Breast epithelium (tissue), 4 donors: ENCODE measurements at places on chromosomes 16 and 17. TPM values are rescaled to one million over a fixed set of nuclear protein-coding genes. Genes with fewer than 3 reads are reported as not detected.

- H3K27me3 ChIP-seq, result no peaks in the 10 kb centered on the region
- no peaks in the 10 kb centered on the region for H3K36me3 ChIP-seq
- H3K4me3 ChIP-seq, result no peak overlapping the region
- no peak for DNase-seq
- no peaks in the 10 kb centered on the region for H3K4me1 ChIP-seq
- no peak overlapping the region for H3K27ac ChIP-seq
Measured at GRCh38 chr17:72671016-72671415, 421.5 kb downstream of the SLC39A11 start.

GRCh38 chr16:5865236-5865635, 767.6 kb upstream of the EEF2KMT start:
- no peaks in the 10 kb centered on the region for H3K27me3 ChIP-seq
- H3K4me3 ChIP-seq, result no peak overlapping the region
- no peak for DNase-seq
- no peaks in the 10 kb centered on the region for H3K36me3 ChIP-seq
- no peaks in the 10 kb centered on the region for H3K4me1 ChIP-seq

DNA sequence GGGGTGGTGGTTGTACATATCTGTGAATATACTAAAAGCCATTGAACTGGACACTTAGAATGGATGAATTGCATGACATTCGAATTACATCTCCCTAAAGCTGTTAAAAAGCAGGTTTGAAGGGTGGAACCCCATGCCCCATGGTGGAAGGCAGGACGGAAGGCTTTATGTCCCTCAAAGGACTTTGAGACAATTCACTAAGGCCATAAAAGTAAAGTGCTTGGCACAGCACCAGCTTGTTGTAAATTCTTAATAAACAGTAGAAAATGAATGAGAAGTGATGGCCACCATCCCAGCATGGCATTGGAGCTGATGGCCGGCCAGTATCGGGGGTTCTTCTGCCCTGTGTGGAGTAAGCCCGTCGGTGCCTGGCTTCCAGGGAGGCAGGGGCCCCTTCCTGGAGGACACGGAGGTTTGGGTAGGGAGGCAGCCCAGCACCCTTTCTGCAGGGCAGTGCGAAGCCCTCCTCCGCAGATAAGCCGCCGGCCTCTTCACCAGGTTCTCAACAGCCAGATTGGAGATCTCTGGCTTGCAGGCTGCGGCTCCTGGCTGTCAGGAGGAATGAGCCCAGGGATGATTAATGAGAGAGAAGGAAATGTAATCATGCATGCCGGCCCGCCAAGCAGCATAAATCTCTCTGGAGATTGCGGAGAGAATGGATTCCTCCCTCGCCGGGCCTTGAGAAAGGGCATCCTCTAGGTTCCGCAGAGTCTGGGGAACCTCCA, 346.9 kb downstream of the FOXL1 start:
- DNase-seq, result no peak
- peaks cover 5% of the 10 kb centered on the region for H3K4me1 ChIP-seq
- H3K27ac ChIP-seq, result no peak overlapping the region
- H3K27me3 ChIP-seq, result peaks cover 23% of the 10 kb centered on the region
- no peak overlapping the region for H3K4me3 ChIP-seq

DNA sequence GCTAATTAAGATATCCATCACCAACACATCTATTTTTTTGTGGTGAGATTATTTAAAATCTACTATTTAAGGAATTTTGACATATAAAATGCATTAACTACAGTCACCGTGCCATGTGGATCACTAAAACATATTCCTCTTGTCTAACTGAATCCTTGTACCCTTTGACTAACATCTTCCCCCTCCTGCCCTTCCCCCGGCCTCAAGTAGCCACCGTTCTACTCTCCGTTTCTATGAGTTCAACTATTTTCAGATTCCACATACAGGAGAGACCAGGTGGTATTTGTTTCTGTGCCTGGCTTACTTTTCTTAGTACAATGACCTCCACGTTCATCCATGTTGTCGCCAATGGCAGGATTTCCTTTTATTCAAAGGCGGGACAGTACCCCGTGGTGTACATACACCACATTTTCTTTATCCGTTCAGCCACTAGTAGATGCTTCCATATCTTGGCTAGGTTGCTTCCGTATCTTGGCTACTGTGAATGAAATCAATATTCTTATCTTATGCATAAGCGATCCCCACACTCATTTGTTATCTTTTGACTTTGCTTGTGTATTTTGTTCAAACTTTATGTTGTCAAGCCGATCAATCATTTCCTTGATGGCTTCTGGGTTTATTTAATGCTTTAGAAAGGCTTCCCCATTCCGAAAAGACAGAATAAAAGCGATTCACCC, 134.7 kb downstream of the KCNJ12 start:
- peak overlapping the region; percentile 57 for H3K4me3 ChIP-seq
- DNase-seq, result no peak
- no peaks in the 10 kb centered on the region for H3K4me1 ChIP-seq
- no peak overlapping the region for H3K27ac ChIP-seq

The ITGB3 gene
- total RNA-seq, result 14.6 TPM

- no peak overlapping the region for H3K27ac ChIP-seq
- no peak for DNase-seq
Measured at GRCh38 chr16:49724774-49725173, 131.1 kb downstream of the ZNF423 start.

DNA sequence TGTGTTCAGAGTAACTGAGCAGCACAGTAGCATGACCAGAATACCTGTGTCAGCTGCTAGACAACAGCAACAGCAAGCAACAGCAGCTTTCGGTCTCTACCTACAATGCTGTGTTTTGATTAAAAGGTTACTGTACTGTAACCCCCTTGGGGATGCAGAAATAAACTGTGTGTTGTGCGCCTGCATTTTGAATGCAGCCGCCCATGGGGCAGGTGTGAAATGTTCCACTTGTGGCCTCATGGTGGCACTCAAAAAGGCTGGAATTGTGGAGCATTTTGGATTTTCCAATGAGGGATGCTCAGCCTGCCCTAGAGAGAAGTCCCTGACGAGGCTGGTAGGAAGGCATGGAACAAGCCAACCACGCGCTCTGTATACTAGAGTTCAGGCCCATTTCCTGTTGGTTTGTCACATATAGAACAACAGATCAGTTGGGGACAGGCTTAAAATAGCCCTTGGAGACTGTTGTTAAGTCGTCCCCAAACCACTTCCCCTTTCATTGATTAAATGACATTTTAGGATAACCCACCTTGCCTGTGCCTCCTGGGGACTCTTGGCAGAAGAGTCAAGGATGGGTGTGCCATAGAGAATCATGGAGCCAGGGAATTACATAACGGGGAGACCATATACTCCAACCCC, 27.1 kb downstream of the SCPEP1 start:
- H3K27ac ChIP-seq, result no peak overlapping the region
- no peaks in the 10 kb centered on the region for H3K27me3 ChIP-seq
- H3K4me1 ChIP-seq, result no peaks in the 10 kb centered on the region
- no peaks in the 10 kb centered on the region for H3K36me3 ChIP-seq

The GCGR gene
- total RNA-seq, result not detected

GRCh38 chr17:5585836-5586521, 1.7 kb upstream of the NLRP1 start:
- H3K4me3 ChIP-seq, result no peak overlapping the region
- no peaks in the 10 kb centered on the region for H3K36me3 ChIP-seq
- DNase-seq, result no peak
- H3K4me1 ChIP-seq, result peaks cover 6% of the 10 kb centered on the region
- no peaks in the 10 kb centered on the region for H3K27me3 ChIP-seq

GRCh38 chr17:42188749-42189650, 3.7 kb upstream of the HCRT start:
- peaks cover 7% of the 10 kb centered on the region for H3K4me1 ChIP-seq
- no peaks in the 10 kb centered on the region for H3K27me3 ChIP-seq
- H3K27ac ChIP-seq, result no peak overlapping the region
- DNase-seq, result no peak
- H3K36me3 ChIP-seq, result no peaks in the 10 kb centered on the region

DNA sequence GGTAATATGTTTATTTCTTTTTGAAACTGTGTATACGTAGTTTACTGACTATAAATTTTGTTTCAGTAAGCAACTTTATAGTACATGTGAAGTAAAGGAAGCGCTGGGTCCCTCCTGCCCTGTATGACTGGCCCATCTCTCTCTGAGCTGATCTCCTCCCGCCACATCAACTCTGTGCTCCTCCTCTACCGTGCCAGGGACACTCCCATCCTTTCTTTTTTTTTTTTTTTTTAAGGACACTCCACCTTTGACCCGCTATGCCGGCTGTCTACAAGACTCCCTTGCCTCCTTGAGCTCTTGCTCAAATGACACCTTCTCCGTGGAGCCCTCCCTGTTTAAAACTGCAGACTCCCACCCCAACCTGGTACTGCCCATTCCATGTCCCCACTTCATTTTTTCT, 35.5 kb downstream of the ERN1 start:
- no peak overlapping the region for H3K4me3 ChIP-seq
- H3K27ac ChIP-seq, result no peak overlapping the region
- no peaks in the 10 kb centered on the region for H3K36me3 ChIP-seq
- H3K4me1 ChIP-seq, result no peaks in the 10 kb centered on the region
- no peak for DNase-seq

The CDH1 gene
- total RNA-seq, result 86.5 TPM

The KLHL10 gene
- 0.88 TPM for total RNA-seq

DNA sequence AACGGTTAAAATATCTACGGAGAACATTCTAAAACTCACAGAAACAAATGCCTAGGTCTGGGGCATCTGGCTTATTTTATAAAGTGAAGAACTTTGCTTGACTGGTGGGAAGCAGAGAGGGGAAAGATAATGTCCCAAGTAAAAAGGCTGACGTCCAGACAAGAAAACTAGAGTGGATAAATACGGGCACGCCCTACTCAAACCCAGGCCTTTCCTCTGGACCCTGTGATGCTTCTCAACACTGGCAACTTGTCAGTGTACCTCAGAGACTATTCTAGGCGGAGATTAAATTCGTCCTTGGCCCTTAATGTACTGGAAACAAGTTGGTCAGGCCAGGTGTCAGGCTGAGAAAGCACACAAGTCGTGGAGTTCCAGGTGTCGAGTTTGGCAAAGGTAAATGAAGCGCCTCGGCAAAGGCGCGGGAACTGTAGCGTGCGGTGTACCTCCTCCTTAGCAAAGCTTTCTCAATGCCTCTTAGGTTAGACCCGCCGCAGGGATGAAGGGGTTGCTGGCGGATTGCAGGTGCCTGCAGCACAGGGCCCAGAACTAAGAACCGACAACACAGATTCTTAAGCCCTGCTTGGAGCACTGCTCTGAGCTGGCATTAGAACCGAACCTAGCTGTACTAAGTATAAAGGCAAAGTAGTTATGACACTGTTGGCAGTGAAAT, 668 bp upstream of the UNK start:
- peaks cover 13% of the 10 kb centered on the region for H3K4me1 ChIP-seq
- peak overlapping the region; percentile 100 for H3K27ac ChIP-seq
- peak overlapping the region; percentile 81 for H3K4me3 ChIP-seq
- no peaks in the 10 kb centered on the region for H3K27me3 ChIP-seq

The TAC4 gene
- not detected for total RNA-seq

The PAM16 gene
- 24.9 TPM for total RNA-seq

GRCh38 chr17:15942207-15942833, 2.6 kb upstream of the ADORA2B start:
- no peaks in the 10 kb centered on the region for H3K36me3 ChIP-seq
- H3K4me1 ChIP-seq, result no peaks in the 10 kb centered on the region
- H3K27me3 ChIP-seq, result no peaks in the 10 kb centered on the region
- H3K27ac ChIP-seq, result no peak overlapping the region

- peaks cover 1% of the 10 kb centered on the region for H3K27me3 ChIP-seq
- H3K36me3 ChIP-seq, result no peaks in the 10 kb centered on the region
- H3K27ac ChIP-seq, result no peak within 1 kb of the TSS
- H3K4me1 ChIP-seq, result no peaks in the 10 kb centered on the region
- DNase-seq, result no peak
Measured at GRCh38 chr16:56667581-56668571, at the start of gene MT1G. Gene MT1G (minus strand): TSS chr16:56668065. CDS start chr16:56667993, 72 bp downstream.

DNA sequence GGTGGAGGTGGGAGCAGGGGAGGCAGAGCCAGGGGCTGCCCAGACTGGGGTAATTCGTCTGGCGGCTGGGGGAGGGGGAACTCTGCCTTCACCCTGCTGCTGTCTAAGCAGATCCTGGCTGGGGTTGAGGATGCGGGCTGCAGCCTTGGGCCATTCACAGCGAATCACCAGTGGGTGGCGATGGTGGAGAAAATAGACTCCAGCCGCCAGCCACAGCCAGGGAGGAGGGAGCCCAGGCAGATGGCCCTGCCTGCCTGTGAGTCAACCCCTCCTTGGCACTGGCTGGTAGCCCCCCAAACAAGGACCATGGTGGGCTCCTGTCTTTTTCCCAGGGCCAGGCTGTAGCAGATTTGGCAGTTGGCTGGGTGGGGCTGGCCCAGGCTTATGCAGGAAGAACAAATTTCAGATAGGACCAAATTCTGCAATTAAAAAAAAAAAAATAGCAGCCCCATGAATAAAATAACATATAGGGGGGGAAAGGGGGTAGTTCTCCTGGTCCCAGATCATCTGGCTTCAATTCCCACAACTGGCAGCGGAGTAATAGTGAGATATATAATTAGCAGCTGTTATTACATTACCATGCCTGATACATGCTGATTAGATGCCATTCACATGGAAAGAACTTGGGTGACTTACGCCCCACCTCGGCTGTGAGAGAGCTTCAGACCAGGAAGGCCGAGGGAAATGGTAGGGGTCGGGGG, 41.5 kb upstream of the CDH5 start:
- DNase-seq, result no peak
- no peaks in the 10 kb centered on the region for H3K27me3 ChIP-seq
- no peaks in the 10 kb centered on the region for H3K36me3 ChIP-seq
- no peaks in the 10 kb centered on the region for H3K4me1 ChIP-seq
- H3K27ac ChIP-seq, result no peak overlapping the region
- no peak overlapping the region for H3K4me3 ChIP-seq

DNA sequence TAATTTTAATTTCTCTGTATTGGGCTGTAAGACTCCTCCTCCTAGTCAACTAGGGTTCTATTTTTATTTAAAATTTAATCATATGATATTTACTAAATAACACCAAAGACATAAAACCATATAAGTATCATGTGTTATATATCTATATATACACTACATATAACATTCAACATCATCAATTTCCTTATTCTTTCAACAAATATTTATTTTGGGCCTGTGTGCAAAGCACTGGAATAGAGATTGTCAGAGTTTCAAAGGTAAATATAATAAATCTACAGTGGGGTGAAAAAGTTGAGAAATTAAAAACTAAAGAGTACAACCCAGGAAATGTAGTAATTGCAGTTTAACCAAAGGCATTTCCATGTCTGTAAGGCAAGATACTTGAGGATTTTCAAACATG, 364.0 kb downstream of the CA10 start:
- H3K4me1 ChIP-seq, result no peaks in the 10 kb centered on the region
- peaks cover 23% of the 10 kb centered on the region for H3K27me3 ChIP-seq
- H3K4me3 ChIP-seq, result no peak overlapping the region
- no peaks in the 10 kb centered on the region for H3K36me3 ChIP-seq
- DNase-seq, result no peak

The KRT20 gene
- not detected for total RNA-seq

The CSNK2A2 gene
- total RNA-seq, result 29.4 TPM

DNA sequence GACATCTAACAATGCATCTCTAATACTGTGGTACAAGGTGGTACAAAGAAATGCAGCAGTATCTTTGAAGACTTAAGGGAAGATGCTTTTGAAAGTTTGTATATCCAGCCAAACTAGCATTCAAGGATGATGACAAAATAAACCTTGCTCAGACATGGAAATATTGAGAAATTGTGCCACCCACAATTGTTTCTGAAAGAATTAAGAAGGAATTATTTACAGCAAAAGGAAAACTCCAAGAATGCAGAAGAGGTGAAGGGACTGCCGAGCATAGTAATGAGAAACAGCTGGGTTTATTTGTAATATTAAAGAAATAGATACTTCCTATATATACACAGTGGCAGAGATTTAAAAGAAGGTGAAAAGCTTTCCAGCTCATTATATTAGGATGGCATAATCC, 29.5 kb downstream of the PMFBP1 start:
- H3K4me3 ChIP-seq, result no peak overlapping the region
- H3K36me3 ChIP-seq, result no peaks in the 10 kb centered on the region
- H3K4me1 ChIP-seq, result no peaks in the 10 kb centered on the region
- no peak overlapping the region for H3K27ac ChIP-seq

The OSGIN1 gene
- total RNA-seq, result 3.3 TPM
